ENCODE measurements at places on chromosomes 5 and 9.
A peak's percentile ranks its signal among the peaks of the same experiment; 100 is the strongest.

GRCh38 chr9:97425336-97425972 is 13.6 kb downstream of the TDRD7 start:
- no peak for DNase-seq

- DNase-seq, result no peak
Measured at GRCh38 chr9:117549444-117549843, 134.6 kb upstream of the ASTN2 start.

DNA sequence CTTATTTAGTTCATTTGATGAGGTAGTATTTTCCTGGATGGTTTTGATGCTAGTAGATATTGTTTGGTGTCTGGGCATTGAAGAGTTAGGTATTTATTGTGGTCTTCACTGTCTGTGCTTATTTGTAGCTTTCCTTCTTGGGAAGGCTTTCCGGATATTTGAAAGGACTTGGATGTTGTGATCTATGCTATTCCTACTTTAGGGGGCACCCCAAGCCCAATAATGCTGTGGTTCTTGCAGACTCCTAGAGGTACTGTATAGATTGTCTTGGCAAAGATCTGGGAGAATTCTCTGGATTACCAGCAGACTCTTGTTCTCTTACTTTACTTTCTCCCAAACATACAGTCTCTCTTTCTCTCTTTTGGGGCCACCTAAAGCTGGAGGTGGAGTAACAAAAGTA is 315.7 kb downstream of the MAT2B start:
- DNase-seq, result no peak

GRCh38 chr9:135669616-135670285 is 6.6 kb downstream of the LCN9 start:
- no peak for DNase-seq

GRCh38 chr5:89597878-89598277 is 714.9 kb upstream of the MEF2C start:
- DNase-seq, result no peak

- no peak for DNase-seq
Measured at GRCh38 chr5:171419688-171420430, 412 bp downstream of the FGF18 start.

GRCh38 chr9:95947118-95947517 is 71.6 kb downstream of the ERCC6L2 start:
- DNase-seq, result no peak

DNA sequence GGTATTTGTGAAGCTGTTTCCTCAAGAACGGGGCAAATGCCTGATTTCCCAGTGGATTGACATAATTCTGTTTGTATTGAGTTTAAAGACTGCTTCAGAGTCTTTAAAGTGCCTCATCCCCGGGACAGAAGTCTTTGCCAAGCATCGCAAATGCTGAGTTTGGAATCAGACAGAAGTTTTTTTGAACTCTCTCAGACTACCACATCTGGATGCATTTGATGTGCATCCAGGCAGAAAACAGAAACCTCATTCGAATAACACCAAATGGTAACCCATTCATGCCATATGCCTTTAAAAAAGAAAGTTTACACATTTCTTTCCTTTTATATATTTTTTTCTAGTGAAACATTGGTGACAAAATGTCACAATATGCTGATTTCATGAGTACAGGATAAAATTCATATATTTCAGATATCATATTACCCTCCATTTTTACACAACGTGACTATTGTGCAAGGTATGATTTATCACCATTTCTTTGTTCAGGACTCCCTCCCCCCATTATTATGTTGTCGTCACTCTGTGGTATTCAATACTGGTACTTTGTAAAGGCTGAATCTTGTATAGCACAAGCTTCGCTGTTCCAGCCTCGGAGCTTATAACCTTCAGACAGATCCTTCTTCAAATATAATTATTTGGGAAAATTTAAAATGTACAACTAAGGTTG is 91.1 kb downstream of the ZNF608 start:
- no peak for DNase-seq

DNA sequence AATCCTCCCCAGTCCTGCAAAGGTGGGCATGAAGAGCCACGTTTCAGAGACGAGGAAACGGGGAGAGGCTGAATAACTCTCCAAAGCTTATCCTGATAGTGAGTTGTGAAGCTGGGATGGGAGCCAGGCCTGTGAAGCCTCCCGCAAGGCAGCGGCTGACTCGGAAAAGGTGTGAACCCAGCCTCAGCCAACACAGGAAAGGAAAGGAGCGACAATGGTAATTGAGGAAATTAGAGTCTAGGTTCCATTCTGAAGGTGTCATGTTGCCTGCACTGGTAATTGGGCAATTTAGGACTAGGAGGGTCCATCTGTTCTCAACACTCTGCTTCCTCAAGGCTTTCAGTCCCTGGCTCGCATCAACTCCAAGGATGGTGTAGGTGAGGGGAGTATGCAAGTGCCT is 83.4 kb downstream of the LIFR start:
- DNase-seq, result no peak

DNA sequence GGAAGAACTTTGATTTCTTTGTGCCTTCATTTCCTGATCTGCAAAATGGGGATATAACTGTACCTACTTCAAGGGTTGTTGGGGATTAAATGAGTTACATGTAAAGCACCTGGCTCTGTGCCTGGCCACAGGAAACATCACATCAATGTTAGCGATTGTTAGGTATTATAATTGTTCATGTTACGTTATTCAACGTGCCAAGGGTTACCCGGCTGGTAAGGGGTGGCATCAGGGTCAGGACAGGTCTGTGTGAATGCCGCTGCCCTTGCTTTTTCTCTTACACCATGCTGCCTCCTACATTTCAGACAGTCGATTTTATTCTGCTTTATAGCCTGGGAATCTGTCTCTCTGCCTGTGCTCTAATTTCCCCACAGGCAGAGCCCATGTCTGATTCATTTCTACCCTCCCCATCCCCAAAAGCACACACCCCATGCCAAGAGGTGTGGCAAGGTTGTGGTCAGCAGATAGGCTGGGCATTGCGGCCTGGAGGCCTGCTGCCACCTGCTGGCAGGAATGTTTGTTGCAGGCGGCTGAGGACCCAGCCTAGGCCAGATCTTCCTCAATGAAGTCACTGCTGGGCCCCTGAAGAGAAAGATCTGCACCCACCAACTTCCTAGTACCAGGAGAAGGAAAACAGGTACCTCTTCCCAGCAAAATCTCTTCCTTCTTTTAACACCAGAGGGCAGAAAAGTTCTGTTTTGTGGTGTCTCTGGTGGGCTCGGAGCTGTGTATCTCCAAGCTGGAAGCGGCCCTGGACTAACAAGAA is 5.3 kb downstream of the ANKS6 start:
- peak; percentile 47 for DNase-seq

DNA sequence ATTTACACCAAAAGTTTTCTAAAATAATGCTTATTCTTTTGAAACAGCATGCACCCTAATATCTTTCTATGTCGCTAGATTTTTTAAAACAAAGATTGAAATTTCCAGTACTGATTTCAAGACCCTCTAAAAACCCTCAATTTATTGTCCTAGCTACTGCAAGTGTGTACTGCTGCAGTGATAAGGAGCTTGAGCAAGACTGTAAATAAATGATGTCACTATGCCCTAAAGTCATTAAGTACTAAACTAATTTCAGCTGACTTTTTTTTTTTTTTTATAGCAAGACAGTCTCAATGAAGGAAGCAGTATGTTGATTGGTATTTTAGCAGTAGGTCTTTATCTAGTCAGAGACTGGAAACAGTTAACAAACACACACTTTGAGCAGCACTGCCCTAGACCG is 12.2 kb upstream of the MIER3 start:
- DNase-seq, result no peak

DNA sequence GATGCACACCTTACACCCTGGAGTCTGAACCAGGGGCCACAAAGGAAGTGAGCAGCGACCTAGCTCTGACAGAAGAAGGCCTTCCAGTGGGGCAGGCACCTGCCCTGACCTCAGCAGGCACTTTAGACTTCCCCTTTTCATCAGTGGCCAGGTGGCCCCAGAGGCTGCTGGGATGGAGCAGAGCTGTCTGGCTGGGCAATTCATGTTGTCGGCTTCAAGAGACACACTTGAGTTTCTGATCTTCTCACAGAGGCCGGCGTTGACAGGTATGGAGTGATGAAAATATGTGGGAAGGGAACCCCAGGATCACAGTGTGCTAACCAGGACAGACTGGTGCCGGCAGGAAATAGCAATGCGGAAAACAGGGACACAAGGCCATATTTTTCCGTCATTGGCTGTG is 375.5 kb downstream of the CTNND2 start:
- DNase-seq, result no peak

- DNase-seq, result no peak
Measured at GRCh38 chr9:74512416-74512815, 15.3 kb downstream of the RORB start.

- DNase-seq, result no peak
Measured at GRCh38 chr5:60210810-60211209, 317.3 kb upstream of the PDE4D start.

GRCh38 chr9:110148384-110148783 is 59.6 kb downstream of the C9orf152 start:
- no peak for DNase-seq

- peak; percentile 55 for DNase-seq
Measured at GRCh38 chr9:96654450-96655197, 493 bp downstream of the PRXL2C start.

DNA sequence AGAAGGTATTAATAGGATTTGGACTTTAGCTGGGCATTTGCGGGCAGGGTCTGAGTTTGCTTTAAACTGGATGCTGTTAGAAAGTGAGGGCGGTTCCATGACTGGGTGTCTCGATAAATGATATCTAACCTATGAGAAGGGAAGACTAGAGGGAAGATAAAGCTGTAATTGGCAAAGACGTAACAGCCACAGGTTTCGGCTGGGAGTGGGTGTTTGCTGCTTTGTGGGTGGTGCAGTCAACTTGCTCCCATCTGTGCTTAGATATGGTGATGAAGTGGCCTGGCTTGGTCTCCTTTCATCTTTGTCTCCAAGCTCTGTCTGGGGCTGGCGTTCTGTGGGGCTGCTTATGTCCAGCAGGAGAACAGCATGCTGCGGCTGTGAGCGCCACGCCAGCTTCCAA is 23.3 kb downstream of the OR2V1 start:
- no peak for DNase-seq

DNA sequence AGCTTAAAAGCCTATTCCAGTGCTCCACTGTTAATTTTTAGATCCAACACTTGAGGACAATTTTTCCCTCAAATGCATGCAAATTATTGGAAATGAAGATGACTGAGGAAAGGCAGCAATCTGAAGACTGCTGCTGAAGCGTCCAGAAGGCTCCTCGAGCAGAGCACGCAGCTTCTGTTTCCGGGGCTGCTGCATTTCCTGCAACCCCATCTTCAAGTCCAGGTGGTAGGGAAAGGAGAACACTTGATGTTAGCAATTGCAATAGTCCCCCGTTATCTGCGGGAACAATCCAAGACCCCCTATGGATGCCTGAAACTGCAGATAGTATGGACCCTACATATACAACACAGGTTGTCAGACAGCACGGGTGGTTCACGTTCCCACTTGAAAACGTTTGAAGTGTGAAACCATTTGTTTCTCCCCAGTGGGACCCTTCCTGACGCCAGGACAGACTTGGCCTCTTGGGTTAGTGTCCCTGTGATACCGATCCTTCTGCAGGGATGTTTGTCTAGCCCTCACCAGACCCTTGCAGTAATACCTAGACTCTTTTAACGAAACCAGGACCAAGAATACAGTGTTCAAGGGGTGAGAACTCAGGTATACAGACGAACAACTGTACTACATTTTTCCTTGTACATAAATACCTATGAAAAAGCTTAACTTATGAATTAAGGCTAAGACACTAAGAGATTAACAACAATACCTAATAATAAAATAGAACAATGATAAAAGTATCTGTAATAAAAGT is 152.3 kb downstream of the HSD17B3 start:
- no peak for DNase-seq

GRCh38 chr9:116275418-116276195 is 122.0 kb downstream of the PAPPA start:
- DNase-seq, result no peak

- no peak for DNase-seq
Measured at GRCh38 chr5:111676466-111676865, 80.5 kb downstream of the NREP start.
